Tibial nerve (tissue), 4 donors: ENCODE measurements at places on chromosomes 4 and X. TPM values are rescaled to one million over a fixed set of nuclear protein-coding genes. Genes with fewer than 3 reads are reported as not detected.
A peak's percentile ranks its signal among the peaks of the same experiment; 100 is the strongest.

The MAGEA9B gene
- not detected for total RNA-seq

The AMTN gene
- total RNA-seq = not detected

DNA sequence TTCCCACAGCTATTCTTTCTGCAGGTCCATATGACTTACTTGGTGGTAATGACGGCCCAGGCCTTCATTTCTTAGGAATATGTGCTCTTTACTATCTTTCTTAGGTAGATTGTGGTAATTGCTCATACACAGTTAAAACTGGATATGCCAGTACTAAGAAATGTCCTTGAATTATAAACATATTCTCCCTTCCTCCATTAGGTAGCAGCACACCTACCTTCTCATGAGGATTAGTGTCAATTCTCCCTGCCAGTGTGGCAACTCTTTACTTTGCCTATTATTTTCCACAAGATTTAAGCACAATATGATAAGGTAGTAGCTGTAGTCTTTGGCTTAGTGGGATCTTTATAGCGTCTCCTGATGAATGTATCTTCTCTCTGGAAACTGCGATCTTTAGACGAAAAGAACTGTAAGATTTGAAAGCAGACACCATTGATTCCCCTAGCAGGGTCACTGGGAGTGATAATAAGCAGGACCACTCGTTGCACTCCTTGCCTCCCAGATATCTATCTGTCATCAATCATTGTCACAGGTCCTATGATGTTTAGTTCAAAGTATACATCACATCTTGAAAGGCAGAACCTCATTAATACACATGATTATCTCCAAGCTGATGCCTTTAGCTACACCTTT, 1240.7 kb downstream of the C4orf33 start:
- no peak overlapping the region for H3K4me3 ChIP-seq
- no peaks in the 10 kb centered on the region for H3K27me3 ChIP-seq
- H3K36me3 ChIP-seq = no peaks in the 10 kb centered on the region
- DNase-seq = no peak
- no peak overlapping the region for H3K27ac ChIP-seq

DNA sequence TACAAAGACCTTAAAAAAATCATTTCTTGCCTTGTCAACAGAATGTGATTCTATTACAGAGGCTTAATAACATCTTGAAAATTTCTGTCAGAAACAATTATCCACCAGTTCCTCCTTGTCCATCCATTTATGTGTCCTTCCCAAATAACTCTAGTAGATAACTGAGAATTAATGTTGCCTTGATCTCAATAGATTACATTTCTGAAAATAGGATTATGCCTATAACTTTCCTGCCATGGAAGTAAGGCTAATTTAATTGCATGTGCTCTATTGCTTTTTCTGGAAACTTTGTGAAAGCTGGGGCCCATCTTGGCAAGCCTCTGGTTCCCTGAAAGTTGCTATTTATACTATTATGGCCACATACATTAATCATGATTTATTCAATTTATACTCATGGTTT, 76.2 kb upstream of the UNC5C start:
- no peaks in the 10 kb centered on the region for H3K36me3 ChIP-seq
- DNase-seq = no peak
- no peak overlapping the region for H3K4me3 ChIP-seq
- no peaks in the 10 kb centered on the region for H3K27me3 ChIP-seq
- H3K27ac ChIP-seq = no peak overlapping the region

DNA sequence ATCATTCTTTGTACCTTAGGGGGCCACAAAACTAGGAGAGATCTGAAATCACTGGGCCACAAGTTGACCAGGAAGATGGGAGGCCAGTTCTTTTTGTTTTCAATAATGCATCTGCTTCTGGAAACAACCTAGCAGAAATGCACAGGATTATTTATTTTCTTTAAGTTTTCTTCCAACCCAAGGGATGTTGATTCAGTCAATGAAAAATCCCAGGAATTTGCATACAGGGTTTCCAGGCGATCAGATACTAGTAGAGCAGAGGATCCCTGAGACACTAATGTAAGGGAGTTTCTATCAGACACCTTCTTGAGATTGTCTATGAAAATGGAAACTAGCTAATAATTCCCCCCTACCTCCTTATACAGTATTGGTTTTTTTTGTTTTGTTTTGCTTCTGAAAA, 7.4 kb downstream of the ATOH1 start:
- no peaks in the 10 kb centered on the region for H3K4me1 ChIP-seq
- H3K27ac ChIP-seq = no peak overlapping the region
- H3K4me3 ChIP-seq = no peak overlapping the region
- H3K36me3 ChIP-seq = no peaks in the 10 kb centered on the region

DNA sequence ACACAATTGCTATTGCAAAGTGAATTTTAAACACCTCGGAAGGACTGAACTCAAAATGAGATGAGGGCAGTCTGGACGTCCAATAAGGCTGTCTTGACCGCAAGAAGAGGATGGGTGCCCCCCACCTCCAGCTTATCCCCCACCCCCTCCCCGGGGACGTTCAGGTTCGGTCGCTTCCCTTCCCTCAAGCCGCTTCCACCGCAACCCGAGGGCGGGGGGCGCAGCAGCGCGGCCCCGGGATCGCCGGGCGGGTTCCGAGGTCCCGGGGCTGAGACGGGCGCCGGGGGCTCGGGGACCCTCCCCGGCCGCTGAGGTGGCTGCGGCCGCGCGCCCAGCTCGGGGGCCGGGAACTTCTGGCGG, 480 bp downstream of the USP46 start:
- H3K27me3 ChIP-seq = no peaks in the 10 kb centered on the region
- H3K4me3 ChIP-seq = peak overlapping the region; percentile 83
- H3K27ac ChIP-seq = peak overlapping the region; percentile 92
